ENCODE measurements at places on chromosomes 3 and 15.

DNA sequence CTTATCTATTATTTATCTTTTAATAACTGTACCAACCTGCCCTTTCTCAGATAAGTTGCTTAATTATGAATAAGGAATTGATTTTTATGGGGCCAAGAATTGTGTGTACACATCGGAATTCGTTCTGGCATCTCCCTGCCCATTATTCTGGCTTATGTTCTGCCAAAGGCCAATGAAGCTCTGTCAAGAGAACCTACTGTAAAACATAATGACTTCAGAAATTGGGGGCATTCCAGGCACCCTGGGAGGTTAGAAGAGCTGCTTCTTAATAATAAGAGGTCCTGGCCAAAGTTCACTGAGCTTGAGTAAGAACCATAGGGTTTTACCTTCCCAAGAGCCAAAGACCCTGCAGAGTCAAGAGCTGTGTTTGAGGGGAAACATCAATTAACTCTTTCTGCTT, 261.7 kb downstream of the SLC9A9 start:
- DNase-seq = no peak

DNA sequence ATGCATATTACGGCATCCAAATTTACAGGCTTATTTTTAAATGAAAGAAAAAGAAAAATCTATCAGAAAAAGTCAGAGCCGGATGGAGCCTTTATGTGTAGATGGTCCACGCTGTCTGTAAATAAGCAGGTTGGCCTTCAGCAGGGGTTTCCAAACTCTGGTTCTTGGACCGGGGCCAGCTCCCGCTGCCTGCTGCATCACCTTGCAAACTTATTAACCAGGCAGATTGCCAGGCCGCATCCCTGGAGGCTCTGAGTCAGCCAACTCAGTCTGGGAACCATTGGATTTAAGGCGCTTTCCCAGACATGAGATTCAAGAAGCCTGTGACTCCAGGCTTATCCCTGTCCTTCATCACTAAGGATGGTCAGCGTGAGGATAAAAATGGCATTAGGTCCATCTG, 212.4 kb downstream of the OPA1 start:
- peak; percentile 91 for DNase-seq

DNA sequence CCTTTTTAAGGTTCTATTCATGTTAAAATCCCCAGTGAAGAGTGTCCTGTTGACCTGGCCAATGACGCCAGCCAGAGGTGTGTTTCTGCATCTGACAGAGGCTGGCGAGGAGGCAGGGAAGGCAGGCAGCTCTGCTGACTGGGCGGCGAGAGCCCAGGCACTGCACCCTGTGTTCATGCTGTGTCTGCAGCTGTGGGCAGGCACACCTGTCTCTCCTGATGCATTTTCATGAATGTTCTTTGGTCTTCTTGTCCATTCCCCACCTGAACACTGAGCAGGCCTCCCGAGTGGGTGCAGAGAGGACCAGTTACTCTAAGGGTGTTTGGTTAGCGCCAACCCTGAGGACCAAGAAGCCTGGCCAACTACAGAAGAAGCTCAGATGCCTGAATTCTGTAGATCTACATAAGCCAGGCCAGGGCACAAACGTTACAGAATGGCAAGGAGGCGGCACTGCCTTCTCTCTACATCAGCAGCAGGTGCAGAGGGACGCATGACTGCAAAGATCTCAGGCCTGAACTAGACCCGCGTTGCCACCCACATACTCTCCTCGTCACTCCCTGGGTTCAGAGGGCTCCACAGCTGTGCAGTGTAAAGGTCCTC, 233.7 kb downstream of the OCA2 start:
- DNase-seq = no peak

DNA sequence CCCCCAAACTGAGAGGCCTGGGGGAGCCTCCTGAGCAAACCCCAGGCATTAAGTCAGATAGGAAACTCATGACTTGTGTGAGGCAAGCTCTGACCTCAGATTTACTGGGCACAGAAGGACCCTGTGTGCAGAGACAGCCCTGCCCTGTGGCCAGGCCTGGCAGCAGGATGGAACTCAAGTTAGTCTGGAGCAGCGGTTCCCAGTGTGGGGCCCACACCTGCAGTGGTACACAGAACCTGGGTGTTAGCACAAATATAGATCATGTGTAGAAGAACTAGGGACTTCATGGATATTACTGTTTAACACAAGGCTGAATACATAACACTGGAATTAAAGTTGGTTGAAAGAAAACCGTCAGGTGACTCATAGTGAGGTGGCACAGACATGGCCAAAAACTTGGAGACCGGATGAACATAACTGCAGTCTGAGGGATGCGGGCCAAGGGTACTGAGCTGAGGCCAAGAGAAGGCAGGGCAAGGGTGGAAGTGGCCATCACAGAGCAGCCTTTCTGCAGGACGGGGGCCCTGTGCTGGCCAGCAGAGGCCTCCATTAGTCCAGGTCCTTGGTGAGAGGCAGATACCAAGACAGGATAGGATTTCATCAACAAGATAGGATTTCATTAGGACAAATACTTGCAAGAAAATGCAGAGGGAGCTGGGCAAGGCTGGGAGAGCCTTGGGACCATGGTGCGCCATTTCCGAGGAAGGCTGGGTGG, 40.9 kb downstream of the IRAK2 start:
- peak; percentile 91 for DNase-seq

DNA sequence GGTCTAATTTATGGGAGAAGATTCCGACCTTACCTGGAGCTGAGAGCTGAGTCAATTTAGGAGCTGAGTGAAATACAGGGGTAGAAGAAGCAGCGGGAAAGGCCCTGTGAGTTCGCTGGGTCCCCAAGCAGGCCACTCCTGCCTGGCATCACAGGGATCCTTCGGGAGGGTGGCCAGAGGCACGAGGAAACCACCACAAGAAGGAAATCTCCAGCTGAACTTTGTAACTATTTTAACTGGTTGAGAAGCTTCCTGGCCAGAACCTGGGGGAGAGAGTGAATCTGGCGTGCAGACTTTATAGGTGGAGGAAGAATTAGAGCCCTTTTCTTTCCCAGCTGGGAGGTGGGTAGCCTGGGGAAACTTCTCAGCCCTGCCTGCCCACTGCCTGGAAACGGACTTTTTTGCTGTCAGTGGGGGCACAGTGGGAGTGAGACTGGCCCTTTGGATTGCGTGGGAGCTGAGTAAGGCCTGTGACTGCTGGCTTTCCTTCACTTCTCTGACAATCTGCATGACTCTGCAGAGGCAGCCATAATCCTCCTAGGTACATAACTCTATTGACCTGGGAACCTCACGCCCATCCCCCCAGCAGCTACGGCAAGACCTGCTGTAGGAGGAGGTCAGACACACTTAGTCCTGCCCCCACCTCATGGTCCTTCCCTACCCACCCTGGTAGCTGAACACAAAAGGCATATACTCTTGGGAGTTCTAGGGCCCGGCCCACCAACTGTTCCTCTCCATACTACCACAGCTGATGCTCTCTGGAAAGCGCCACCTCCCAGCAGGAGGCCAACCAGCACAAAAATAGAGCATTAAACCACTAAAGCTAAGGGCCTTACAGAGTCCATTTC, 340.7 kb downstream of the CNTN3 start:
- DNase-seq = no peak

GRCh38 chr3:160804762-160805161, 48.7 kb downstream of the PPM1L start:
- no peak for DNase-seq
